ENCODE measurements at places on chromosomes 12 and 14.

GRCh38 chr12:56374726-56375597, 12.3 kb upstream of the APOF start:
- DNase-seq, result no peak

- DNase-seq, result no peak
Observed at GRCh38 chr14:101227611-101228594, 324.4 kb upstream of the RTL1 start.

DNA sequence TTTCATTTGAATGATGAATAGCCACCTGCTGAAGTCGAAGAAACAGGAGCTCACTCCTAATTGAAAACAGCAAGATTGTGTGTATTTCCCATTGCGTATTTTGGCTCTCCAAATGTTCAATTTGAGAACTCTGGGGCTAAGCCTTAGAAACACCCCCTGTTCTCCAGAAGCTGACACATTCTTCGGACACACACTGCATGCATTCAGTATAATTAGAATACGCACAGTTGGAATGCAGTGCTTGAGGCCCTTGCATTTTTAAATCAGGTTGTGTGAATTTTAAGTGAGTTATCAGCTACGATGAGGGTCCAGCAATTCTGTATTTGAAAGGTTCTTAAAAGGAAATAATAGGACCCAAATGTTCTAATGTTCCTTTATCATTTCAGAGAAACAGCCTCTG, 103.8 kb downstream of the PRKD1 start:
- no peak for DNase-seq

GRCh38 chr12:30570211-30570890, 125.3 kb downstream of the IPO8 start:
- no peak for DNase-seq

- peak; percentile 18 for DNase-seq
Observed at GRCh38 chr12:48795550-48796455, 6.9 kb upstream of the ADCY6 start.

GRCh38 chr14:101593411-101594238, 32.3 kb downstream of the DIO3 start:
- no peak for DNase-seq

- no peak for DNase-seq
Observed at GRCh38 chr14:64508215-64508776, 3.7 kb downstream of the ZBTB1 start.
